AG04449 (cell line): ENCODE measurements at places on chromosomes 1 and 21.
A peak's percentile ranks its signal among the peaks of the same experiment; 100 is the strongest.

DNA sequence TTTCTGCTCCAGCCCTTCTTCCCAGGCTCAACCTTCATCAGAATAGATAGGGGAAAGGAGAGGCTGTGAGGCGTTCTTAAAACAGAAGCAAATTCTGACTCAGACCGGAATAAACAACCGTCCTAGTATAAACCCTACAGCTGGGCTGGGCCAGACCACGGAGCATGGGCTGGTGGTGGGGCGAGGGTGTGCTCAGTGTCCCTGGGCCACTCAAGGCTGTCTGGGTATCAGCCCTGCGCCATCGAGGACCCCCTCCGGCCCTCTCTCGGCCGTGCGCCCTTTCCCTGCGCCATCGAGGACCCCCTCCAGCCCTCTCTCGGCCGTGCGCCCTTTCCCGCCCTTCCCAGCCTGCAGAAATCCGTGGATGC, 36.0 kb downstream of the CAPN2 start:
- DNase-seq: no peak

- peak; percentile 63 for DNase-seq
These were observed 8.3 kb upstream of the KCNAB2 start for GRCh38 chr1:6037338-6037762.

- DNase-seq: no peak
These were observed 26.8 kb downstream of the HSF2BP start for GRCh38 chr21:43632373-43632905.

- no peak for DNase-seq
These were observed 89.1 kb downstream of the SMYD3 start for GRCh38 chr1:246417813-246418564.

GRCh38 chr21:37764691-37765090, 151.6 kb downstream of the KCNJ6 start:
- no peak for DNase-seq

GRCh38 chr1:1881727-1882126, 9.2 kb downstream of the GNB1 start:
- no peak for DNase-seq

DNA sequence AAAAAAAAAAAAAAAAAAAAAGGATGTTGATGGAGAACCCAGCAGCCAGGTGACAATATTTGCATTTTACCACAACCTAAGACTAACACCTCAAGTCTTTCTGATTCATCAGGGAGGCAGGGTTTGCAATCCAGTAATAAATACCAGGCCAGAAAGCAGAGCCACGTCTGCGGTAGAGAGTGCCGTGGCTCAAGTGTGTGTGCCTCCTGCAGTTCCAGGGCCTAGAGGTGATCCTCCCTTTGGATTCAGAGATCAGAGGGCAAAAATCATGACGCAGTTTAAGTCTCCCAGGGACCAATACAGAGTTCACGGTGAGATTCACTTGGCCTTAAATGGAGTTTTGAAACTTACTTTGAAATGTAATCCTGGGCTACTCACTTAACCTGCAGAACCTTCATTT, 34.9 kb downstream of the TMCO4 start:
- DNase-seq: no peak

DNA sequence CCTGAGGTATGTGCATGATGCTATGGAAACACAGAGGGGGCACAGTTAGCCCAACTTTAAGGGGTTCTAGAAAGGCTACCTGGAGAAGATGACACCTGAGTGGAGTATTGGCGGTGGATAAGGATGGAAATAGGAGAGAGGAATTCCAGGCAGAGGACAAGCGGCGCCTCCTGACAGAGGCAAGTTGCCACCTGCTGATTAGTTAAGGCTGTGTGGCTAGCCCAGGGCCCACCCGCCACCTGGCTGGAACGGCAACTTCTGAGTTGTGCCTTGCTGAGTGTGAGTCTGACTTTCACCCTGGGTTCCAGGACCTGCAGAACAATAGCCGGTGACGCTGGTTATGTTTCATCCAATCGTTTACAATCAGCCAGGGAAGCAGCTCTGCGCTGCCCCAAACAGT, 126.9 kb upstream of the LMO4 start:
- no peak for DNase-seq

- DNase-seq: no peak
These were observed 36.4 kb downstream of the MAP3K7CL start for GRCh38 chr21:29166853-29167252.

DNA sequence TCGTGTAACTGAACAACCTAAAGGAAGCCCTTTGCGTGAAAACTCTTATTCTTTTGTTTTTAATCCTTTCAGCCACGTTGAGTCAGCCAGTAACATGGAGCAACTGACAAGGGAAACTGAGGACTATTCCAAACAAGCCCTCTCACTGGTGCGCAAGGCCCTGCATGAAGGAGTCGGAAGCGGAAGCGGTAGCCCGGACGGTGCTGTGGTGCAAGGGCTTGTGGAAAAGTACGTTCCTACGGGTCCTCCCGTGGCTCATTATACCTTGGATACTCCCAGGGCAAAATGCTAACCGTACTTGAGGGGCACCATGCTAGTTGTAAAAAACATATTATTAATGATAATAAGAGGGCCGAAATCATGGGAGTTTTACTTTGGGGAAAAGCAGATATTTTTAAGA, 49.4 kb downstream of the LAMC2 start:
- DNase-seq: no peak

DNA sequence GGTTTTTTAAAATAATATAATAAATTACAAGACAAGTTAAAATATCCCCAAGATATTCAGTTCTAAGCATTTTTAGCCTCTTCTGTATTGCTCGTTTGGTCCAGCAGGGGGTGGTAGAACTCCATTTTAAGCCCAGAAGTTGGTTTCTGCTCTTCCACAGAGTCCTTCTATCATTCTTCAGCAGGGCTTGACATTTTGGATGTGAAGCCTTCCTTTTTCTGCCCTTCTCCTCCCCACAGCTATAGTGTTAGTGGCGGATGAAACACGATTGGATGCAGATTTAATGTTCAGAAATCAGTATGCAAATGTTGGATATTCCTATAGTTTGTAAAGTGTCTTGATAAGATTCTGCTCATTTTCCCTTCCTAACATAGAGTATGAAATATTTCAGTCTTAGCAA, 1.4 kb downstream of the NCAM2 start:
- DNase-seq: no peak
